ENCODE measurements at places on chromosomes 5 and 9. TPM values are rescaled to one million over a fixed set of nuclear protein-coding genes. Genes with fewer than 3 reads are reported as not detected.

Gene SNX18
- 67.8 TPM for total RNA-seq

Gene EXD3
- total RNA-seq, result 1.1 TPM

Gene DMRT3
- total RNA-seq, result not detected

- no peak for DNase-seq
These were observed 2.2 kb upstream of the CEP120 start for GRCh38 chr5:123425431-123425830.

- no peak for DNase-seq
These were observed 1639.4 kb upstream of the C9orf72 start for GRCh38 chr9:29212397-29213387.

DNA sequence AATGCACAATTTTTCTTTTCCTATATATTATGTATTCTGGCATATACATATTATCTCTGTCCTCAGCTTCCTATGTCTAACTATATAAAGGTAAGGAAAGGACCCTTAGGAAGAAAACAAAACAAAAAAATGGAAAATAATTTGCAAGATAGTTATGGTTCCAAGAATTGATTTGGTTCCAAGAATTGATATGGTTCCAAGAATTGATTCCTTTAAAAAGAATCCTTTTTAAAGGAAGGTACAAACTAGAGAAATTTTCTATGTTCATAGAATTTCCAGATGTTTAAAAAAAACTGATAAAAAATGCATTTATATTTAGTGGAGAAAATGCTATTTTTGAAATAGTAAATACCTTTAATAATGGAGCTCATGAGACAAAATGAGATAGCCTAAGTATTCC lies 12.1 kb downstream of the LYRM7 start:
- DNase-seq, result no peak

- DNase-seq, result peak; percentile 18
These were observed 303.0 kb downstream of the CSNK1G3 start for GRCh38 chr5:123814801-123815470.

Gene DRD1
- total RNA-seq, result 0.18 TPM

DNA sequence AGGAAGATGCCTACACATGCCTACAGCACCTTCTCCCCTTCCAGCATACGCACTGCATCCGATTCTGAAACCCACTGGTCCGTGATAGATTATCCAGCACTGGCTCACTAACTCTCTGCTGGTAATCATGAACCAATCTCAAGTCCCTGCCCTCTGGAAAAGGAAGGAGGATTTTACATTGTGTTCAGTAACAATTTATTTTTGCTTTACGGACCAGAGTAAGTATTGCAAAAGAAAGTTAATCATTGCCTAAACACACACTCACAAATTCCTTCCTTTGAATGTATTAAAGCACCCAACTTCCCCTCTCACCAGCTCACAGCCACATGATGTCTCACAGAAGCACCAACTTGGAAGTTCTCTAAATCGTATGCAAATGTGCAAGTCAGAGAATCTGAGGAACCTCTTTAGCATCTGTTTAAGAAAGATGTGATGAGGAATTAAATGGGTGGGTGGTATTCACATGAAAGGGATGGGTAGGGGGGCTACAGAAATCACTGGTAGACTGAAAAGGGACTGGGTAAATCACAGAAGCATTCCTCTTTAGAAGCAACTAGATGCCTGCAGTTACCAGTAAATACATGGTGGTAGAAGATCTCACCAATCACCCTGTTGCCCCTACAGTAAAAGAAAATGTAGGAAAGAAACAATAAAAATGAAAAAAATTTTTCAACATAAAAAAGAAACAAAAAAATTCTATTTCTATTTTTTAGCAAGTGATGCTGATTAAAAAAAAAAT lies 8.4 kb downstream of the GNAQ start:
- peak; percentile 82 for DNase-seq

GRCh38 chr9:17528859-17529258 lies 50.0 kb upstream of the SH3GL2 start:
- DNase-seq, result peak; percentile 10

Gene PSD2
- not detected for total RNA-seq

Gene LEAP2
- under 0.01 TPM for total RNA-seq

- DNase-seq, result no peak
These were observed 93.4 kb downstream of the ANKH start for GRCh38 chr5:14777932-14778791.

Gene BTNL8
- not detected for total RNA-seq

Gene SEMA5A
- 12.5 TPM for total RNA-seq

GRCh38 chr9:20872340-20872977 lies 159.0 kb downstream of the HACD4 start:
- peak; percentile 93 for DNase-seq

DNA sequence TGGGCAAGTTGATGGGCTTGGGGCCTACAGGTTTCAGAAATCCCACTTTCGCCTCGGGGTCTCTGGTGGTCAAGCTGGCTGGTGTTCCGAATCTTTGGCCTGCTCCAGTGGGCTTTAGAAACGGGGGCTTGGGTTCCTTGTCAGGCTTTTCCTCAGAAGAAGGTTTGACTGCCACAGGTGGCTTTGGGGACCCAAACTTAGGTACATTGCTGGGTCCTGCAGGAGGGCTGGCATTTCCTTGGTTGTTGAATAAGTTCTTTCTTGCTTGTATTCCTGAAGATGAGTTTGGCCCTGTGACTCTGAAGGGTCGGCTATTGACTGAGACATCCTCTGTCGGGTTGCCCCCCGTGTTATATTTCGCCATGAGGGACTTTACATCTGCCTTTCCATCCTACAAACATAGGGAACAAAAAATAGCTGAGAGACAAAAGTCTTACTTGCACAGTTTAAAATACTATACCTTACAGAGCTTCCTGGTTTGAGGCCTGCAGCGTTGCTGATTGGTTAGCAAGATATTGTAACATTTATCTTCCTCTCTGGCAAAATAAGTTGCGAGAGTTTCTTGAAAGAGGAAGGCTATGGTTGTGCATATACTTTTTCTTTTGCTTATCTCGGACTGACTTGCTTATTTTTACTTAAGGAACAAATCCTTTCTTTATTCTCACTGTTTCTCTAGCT lies 16.6 kb downstream of the FYB1 start:
- no peak for DNase-seq

Gene IL5
- total RNA-seq, result not detected

DNA sequence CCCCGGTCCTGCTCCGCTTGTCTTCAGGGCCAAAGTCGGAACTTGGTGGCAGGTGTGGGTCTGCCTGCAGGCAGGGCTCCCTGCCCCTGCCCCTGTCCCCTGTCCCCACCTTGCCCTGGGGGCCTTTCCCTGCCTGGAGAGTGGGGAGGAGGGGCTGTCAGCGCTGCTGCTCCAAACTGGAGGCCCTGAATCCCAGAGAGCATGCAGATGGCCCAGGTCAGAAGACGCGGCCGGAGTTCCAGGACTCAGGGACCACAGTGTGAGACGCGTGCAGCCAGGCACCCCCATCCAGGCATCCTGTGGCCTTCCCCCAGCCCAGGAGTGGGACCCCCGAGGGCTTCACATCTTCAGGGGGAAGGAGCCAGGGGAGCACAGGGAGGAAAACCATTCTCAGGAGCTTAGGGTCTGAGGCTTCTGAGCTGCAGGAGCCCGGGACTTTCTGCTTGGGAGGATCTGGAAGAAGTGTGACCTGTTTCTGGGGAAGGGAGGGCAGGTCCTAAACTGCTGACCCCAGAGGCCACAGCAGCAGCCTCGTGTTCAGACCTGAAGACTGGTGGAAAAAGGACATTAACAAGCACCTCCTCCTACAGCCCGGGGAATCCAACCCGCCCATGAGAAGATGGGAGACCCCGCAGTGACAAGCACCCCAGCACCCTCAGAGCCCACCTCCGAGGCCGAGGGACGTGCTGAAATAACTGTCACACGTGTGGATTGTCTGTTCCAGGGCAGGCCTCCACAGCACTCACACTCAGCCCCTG lies 38.0 kb downstream of the RASGEF1C start:
- no peak for DNase-seq

GRCh38 chr9:14402583-14402982 lies 88.6 kb upstream of the NFIB start:
- DNase-seq, result no peak

GRCh38 chr9:131056781-131057506 lies 39.4 kb upstream of the AIF1L start:
- DNase-seq, result no peak
